ENCODE measurements at places on chromosomes 2 and 18. TPM values are rescaled to one million over a fixed set of nuclear protein-coding genes. Genes with fewer than 3 reads are reported as not detected.

The CREG2 gene
- 0.15 TPM for total RNA-seq

The ANKRD30BL gene
- not detected for total RNA-seq

The LRRTM1 gene
- not detected for total RNA-seq

The SRD5A2 gene
- total RNA-seq, result not detected

The L3MBTL4 gene
- 0.05 TPM for total RNA-seq

The DOK6 gene
- total RNA-seq, result 0.52 TPM

The ST6GAL2 gene
- total RNA-seq, result not detected

The ABHD1 gene
- not detected for total RNA-seq

The EN1 gene
- 0.27 TPM for total RNA-seq

The CFC1 gene
- not detected for total RNA-seq

The TCF7L1 gene
- 0.05 TPM for total RNA-seq

The EFR3B gene
- 0.02 TPM for total RNA-seq

The GKN1 gene
- total RNA-seq, result not detected

The KCNJ13 gene
- total RNA-seq, result not detected

The GAL3ST2 gene
- not detected for total RNA-seq

The SERPINB11 gene
- not detected for total RNA-seq

The COL3A1 gene
- 103 TPM for total RNA-seq

The NFATC1 gene
- 0.59 TPM for total RNA-seq

The CDKL4 gene
- total RNA-seq, result not detected

The ATL2 gene
- total RNA-seq, result 30.8 TPM

The CYRIA gene
- total RNA-seq, result 0.02 TPM

The GBX2 gene
- 0.96 TPM for total RNA-seq

The SLC4A5 gene
- total RNA-seq, result not detected

The CPO gene
- not detected for total RNA-seq

The CCBE1 gene
- 7.7 TPM for total RNA-seq

The IFIH1 gene
- 70.9 TPM for total RNA-seq

The ZDBF2 gene
- 9.1 TPM for total RNA-seq

The TUBB8B gene
- total RNA-seq, result not detected

The NIF3L1 gene
- total RNA-seq, result 50.9 TPM

The RFTN2 gene
- total RNA-seq, result 0.10 TPM

The HOXD12 gene
- 0.12 TPM for total RNA-seq

The TSPYL6 gene
- not detected for total RNA-seq

The PTH2R gene
- not detected for total RNA-seq

The QPCT gene
- total RNA-seq, result 62.5 TPM

The IL1RL2 gene
- not detected for total RNA-seq

The IL36RN gene
- not detected for total RNA-seq

The CCDC74B gene
- 5.8 TPM for total RNA-seq

The CHPF gene
- total RNA-seq, result 117 TPM

The DNAH7 gene
- 0.64 TPM for total RNA-seq

The TTC21B gene
- total RNA-seq, result 9.0 TPM

The TRIM43 gene
- not detected for total RNA-seq

The C1QL2 gene
- total RNA-seq, result not detected

The GYPC gene
- 4.1 TPM for total RNA-seq

The MYCN gene
- total RNA-seq, result not detected

The ONECUT2 gene
- total RNA-seq, result 1.5 TPM

The SELENOI gene
- 19.8 TPM for total RNA-seq

Measured in M059J (cell line).